Calu3 (cell line): ENCODE measurements at places on chromosomes 6 and 20. TPM values are rescaled to one million over a fixed set of nuclear protein-coding genes. Genes with fewer than 3 reads are reported as not detected.

Gene TBC1D32
- 8.4 and 8.9 TPM in 2 replicates for total RNA-seq

Gene ID4
- 1.7 and 1.8 TPM in 2 replicates for total RNA-seq

Gene ZBTB46
- 2.5 and 3.2 TPM in 2 replicates for total RNA-seq

Gene HLA-DQA1
- total RNA-seq, result 6.9 and 12.9 TPM in 2 replicates

Gene RAB32
- total RNA-seq, result 23.3 and 26.9 TPM in 2 replicates

Gene SPDEF
- total RNA-seq, result 6.3 and 7.9 TPM in 2 replicates

Gene HLA-DMA
- total RNA-seq, result 98.0 and 104 TPM in 2 replicates

Gene SAPCD1
- 26.6 and 30.3 TPM in 2 replicates for total RNA-seq

Gene CNKSR3
- total RNA-seq, result 4.0 and 4.7 TPM in 2 replicates

Gene COL12A1
- total RNA-seq, result 20.4 and 29.3 TPM in 2 replicates

Gene CASS4
- 0.24 and 0.27 TPM in 2 replicates for total RNA-seq

Gene PSMF1
- total RNA-seq, result 112 and 128 TPM in 2 replicates

Gene FERMT1
- total RNA-seq, result 18.5 and 23.5 TPM in 2 replicates

Gene PSORS1C1
- 9.4 and 11.0 TPM in 2 replicates for total RNA-seq

Gene CDH26
- 0.76 and 1.1 TPM in 2 replicates for total RNA-seq

Gene RCAN2
- total RNA-seq, result 2.2 and 3.7 TPM in 2 replicates

Gene ANKRD66
- total RNA-seq, result not detected in 2 replicates

Gene BHLHE23
- not detected in 2 replicates for total RNA-seq

Gene FKBP1A
- total RNA-seq, result 166 and 173 TPM in 2 replicates

Gene CLPSL1
- not detected in 2 replicates for total RNA-seq

Gene HTR1E
- not detected in 2 replicates for total RNA-seq

Gene TCP11
- total RNA-seq, result not detected in 2 replicates

Gene OTOR
- total RNA-seq, result not detected in 2 replicates

Gene UBE2V1
- total RNA-seq, result 212 TPM in 2 replicates
